ENCODE measurements at places on chromosomes 12 and 14.

GRCh38 chr14:93994919-93995682 is 2.0 kb upstream of the CCDC197 start:
- peak; percentile 58 for DNase-seq

DNA sequence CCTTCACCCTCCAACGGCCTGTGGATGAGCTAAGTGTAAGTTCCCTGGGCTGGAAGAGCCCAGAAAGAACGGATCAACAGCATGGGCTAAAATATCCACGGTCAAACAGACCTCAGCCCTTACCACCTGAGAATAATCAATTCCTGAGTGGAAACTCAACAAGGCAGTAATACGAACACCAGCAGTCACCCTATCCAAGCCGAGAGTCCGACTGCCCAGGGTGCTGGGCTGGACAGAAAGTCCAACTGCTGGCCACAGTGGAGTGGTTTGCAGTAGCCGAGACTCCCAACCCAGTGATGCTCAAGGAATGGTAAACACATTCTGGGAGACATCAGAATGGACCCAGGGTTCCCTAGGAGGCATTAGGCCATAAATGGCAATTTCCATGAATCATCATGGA is 36.8 kb downstream of the ANO2 start:
- no peak for DNase-seq

- no peak for DNase-seq
Measured at GRCh38 chr12:56315249-56315621, 553 bp downstream of the CNPY2 start.

- DNase-seq = no peak
Measured at GRCh38 chr14:106129274-106129673, 602.9 kb downstream of the TMEM121 start.

DNA sequence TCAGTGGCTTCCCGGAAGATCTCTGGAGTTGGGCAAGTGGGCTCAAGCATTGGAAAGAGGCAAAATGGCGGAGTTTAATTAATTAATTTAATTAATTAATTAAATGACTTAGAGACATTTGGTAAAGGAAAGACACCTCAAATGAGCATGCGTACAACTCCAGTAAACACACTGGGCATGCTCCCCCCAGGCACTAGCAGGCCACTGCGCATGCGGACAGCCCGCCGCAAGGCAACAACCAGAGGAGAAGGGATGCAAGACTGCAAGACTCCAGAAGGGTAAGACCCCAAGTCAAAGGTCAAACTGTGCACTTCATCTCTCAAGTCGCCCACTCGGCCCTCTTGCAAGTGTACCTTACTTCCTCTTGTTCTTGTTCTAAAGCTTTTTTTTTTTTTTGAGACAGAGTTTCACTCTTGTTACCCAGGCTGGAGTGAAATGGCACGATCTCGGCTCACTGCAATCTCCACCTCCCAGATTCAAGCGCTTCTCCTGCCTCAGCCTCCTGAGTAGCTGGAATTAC is 57.8 kb upstream of the PSMC1 start:
- DNase-seq = no peak

DNA sequence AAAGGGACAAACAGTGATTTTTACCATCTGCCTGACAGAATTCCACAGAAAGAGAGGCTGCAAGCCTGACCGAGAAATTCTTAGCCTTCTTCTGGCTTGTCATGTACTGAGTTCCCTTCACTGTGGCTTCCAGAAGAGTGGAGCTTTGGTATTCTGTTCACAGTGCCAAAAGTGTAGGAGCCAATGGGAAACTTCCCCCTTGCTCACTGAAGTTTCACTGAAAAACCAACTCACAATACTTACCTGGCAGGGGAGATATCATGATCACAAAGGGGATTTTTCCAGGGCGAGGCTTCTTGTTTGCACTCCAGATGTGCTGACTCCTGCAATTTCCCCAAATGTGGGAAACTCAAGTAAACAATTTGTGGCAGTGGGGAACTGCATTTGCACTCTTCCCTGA is 31.7 kb upstream of the MMP19 start:
- no peak for DNase-seq

- DNase-seq = no peak
Measured at GRCh38 chr12:25065035-25065434, 116.1 kb upstream of the BCAT1 start.

GRCh38 chr12:89521364-89522223 is 3.0 kb downstream of the GALNT4 start:
- no peak for DNase-seq

DNA sequence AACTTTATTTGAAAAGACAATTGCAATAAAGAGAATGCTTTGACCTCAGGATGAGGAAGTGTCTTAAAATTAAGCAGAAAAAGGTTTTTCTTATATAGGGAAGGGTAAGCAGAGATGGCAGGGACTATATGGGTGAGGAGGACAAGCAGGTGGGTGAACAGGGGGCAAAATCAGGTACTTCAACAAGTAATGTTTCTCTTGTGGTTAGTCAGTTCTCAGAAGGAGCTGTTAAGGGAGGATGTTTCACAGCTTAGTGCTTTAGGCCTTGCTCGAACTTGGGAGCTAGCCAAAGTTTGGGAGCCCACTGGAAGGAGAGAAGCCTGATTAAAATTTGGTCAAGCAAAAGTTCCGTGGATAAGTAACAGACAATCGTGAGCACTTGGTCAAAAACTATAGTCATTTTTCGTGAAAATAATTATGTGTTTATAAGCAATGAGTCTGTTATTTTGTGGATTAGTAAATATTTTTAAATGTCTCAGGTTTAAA is 364.2 kb upstream of the TMPO start:
- DNase-seq = no peak

- DNase-seq = no peak
Measured at GRCh38 chr12:69105101-69105962, 134.0 kb upstream of the CPSF6 start.

GRCh38 chr12:113786107-113786506 is 180.0 kb downstream of the RBM19 start:
- DNase-seq = no peak

GRCh38 chr12:61452076-61452475 is 808.1 kb upstream of the USP15 start:
- DNase-seq = no peak

DNA sequence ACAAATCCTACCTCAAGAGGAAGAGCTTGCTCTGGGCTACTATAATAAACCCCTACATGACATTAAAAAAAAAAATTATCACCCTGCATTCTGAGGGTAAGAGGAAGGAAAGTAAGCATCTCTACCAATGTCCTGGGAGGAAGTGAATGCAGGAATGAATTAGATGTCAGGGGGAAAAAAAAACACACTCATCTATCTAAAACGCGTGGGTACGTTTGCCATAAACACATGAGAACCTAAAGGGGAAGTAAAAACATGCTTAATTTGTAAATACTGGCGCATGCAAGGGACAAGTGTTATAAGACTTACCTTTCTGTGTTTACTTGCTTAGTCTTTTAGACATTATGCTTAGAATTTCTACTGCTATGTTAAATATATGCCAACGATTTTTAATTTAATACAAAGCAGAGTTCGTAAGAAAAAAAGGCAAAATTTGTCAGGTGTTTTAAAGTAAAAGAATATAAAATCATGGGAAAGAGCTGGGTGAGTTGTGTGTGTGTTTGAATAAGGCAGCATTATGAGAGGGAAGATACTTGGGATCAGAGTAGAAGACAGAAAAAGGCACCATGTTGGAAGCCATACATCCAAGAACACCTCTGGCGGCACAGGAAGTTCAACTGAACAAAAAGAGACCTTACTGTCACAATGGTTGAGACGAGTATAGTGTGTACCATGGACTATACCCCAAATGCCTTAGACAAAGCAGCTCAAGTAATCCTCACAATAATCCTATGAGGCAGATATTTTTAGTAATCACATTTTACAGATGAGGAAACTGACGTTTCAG is 1.5 kb downstream of the TMED8 start:
- DNase-seq = no peak

DNA sequence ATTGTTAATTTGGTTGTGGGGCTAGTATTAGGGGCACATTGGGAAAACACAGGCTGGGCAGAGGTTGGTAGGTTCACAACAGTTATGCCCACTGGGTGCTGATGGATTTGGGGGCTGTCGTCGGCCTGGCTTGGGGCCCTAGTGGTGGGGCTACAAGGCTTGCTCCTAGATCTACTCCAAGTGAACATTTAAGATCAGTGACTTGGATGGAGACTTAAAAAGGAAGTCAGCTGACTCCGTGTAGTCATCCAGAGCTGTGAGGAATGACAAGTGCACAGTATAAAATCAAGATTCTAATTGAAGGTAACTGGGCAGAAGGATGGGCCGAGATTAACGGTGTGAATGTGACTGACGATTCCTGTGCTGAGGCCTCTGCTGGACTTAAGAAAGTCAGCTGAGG is 12.8 kb upstream of the NR4A1 start:
- DNase-seq = no peak

- no peak for DNase-seq
Measured at GRCh38 chr12:64780132-64780530, 20.9 kb upstream of the GNS start.

DNA sequence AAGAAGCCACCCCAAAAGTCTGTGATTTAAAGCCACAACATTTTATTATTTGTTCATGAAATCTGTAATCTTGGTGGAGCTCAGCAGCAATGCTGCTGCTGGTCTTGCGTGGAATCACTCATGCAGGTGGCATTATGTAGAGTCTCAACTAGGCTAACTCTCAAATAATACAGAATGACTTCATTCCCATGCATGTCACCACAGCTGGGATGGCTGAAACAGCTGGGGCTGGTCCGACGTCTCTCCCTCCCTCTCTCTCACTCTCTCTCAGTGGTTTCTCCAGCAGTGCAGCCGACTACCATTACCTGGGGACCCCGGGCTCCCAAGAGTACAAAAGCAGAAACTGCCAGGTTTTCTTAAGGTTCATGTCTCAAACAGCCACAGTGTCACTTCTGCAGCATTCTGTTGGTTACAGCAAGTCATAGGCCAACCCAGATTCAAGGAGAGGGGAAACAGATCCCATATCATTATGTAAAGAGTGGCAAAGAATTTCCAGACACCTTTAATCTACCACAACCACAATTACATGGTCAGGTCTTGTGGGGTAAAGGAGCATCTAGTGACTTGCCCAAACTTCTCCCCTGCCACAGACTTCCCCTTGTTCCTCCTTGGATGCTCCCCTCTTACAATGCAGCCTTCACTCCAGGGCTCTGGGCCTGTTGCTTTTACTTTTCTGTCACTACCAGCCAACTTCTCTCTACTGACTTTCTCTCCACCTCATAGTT is 192.0 kb upstream of the HMGA2 start:
- no peak for DNase-seq

DNA sequence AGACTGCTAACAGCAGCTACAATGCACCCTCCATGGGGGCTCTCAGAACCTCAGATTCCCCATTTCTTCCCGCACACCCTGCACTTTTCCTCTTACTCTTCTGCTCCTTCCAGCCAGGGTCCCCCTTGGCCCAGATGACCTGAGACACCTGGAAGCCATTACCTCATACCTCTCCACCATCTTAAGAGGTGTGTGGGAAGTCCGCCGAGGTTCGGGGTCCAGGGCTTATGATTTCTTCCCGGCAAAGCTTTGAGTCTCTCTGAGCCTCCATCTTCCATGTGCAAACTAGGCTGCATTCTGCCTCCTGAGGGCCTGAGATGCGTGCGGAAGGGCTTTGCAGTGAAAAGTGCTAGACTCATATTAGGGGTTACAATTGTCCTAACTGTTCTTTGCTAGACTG is 5.3 kb downstream of the GSC start:
- no peak for DNase-seq

GRCh38 chr12:118649765-118650585 is 273.6 kb downstream of the SUDS3 start:
- no peak for DNase-seq

- DNase-seq = no peak
Measured at GRCh38 chr12:29389295-29389919, 8.4 kb upstream of the ERGIC2 start.

DNA sequence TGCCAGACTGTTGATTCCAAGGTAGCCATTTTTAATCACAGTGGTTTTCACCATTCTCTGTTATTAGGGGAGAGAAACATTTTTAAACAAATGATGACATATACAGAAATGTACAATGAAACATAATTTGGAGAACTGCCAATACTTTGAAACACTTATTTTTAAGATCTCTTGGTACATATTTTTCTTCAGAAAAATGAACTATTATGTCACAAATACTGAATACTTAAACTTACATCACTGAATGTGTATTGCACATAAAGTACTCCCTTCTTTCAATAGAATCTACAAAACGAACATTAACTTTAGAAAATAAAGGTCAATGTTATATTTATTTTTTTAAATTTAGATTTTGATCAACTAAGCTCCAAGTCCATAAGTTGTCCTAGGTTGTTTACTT is 71.7 kb upstream of the CPNE8 start:
- no peak for DNase-seq

- no peak for DNase-seq
Measured at GRCh38 chr12:132404951-132405741, 75.8 kb upstream of the GALNT9 start.

GRCh38 chr12:65875640-65876071 is 51.4 kb downstream of the HMGA2 start:
- no peak for DNase-seq

GRCh38 chr12:2248087-2248900 is 195.5 kb downstream of the CACNA1C start:
- no peak for DNase-seq

Data from GM04504 (cell line).